ENCODE measurements at places on chromosomes 11 and 22.

DNA sequence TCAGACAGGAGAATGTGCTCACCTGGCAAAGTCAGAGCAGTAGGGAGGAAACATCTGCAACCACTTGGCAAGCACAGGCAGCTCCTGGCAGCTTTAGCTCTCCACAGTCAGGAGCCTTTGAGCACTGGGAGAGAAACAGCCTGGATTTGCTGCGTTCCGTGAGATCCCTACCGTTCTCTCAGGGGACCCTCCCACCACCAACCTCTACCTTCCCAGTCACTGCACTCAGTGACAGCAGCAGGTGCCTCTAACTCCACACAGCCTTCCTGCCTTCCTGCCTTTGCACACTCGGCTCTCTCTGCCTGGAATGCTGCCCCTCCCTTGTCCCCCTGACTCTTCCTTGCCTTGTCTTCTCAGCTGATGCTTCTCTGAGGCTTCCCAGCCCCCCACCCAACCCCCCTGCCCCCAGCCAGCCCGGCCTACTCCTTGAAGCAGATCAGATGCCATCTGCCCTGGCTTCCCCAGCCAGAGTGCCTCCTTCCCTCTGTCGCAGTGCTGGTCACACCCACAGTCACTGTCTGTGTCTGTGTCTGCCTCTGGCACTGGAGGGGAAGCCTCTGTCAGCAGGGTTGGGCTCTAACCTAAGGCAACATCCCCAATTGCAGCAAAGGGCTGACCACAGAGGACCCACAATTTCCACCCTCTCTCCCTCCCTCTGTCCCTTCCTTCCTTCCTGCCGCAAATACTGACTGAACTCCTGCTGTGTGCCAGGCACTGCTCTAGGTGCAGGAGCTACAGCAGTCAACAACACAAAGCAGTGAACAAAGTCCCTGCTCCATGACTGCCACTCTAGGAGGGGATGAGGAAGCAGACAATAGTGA, 14.9 kb upstream of the TSKU start:
- no peak for DNase-seq

- no peak for DNase-seq
Measured at GRCh38 chr22:28992565-28993356, 68.9 kb downstream of the C22orf31 start.

DNA sequence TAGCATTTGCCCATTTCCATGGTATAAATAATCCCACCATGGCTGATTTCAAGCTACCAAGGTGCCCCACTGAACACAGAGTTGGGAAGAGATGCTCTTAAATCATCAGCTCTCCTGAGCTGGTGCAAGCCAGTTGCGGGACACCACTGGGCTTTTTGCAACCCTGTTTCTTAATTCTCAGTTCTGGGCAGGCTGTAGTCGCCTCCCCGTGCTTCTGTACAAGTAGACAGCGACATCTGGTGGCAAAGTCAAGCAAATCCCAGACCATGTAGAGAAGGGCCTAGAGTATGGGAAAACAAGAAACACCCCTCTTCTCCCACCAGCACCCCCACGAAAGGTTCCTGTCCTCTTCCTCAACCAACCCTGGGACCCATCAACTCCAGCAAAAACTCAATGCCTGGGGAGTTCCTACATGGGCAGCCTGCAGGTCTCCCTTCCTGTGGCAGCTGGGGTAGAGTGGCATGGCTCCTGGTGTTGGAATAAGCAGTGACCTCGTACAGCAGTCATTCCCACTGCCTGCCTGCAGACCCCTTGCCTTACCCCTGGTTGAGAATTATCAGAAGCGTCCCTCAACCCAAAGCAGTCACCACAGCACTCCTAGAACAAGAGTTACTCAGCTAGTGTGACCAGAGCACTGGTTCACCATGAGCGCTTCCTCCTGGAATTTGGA, 68.4 kb downstream of the IGLL5 start:
- DNase-seq: peak; percentile 23

GRCh38 chr11:47791774-47792430, 24.8 kb upstream of the FNBP4 start:
- no peak for DNase-seq

DNA sequence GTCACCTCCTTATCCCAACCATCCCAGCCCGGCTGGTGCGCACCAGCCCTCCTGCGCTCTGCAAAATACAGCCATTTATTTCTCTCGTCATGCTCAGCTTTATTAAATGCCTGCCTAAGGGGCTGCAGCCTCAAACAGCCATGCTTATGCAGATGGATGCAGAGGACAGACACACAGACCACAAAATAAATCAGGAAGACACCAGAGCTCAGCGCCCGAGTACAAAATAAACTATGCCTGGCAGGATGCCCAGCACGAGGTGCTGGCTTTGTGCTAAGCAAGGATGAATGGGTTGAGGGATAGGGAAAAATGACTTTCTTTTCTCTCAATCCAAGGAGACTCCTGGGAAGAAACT, 70.5 kb downstream of the RPUSD4 start:
- DNase-seq: no peak

- no peak for DNase-seq
Measured at GRCh38 chr11:7584910-7585309, 71.1 kb downstream of the PPFIBP2 start.

DNA sequence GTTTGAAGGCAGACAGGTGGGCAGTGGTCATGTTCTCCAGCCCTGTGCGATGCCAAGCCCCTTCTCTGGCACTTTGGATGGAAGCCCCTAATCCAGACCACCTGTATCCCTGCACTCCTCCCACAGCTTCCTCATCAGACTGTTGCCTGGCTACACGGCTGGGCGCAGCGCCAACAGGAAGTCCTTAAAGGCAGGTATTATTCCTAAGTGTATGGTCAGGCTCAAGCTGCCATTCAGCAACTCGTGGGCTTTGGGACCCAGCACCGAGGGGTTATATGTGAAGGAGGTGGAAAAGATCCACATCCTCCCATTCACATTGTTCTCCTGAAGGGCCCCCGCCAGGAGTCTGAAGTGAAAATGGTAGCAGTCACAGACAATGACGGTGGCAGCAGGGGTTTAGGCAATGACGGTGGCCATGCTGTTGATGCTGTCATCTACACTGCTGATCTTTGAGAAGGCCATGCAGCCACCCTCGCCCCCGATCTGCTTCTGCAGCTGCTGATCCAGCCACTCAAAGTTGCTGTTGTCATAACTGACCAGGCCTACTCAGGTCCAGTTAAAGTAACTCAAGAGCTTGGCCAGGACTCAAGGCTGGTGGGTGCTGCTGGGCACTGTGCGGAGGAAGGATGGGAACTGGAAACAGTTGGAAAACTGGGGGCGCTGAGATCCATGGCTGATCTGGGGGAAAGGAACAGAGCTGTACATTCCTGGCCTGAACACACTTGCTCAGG, 27.7 kb downstream of the OR6Q1 start:
- DNase-seq: peak; percentile 41

DNA sequence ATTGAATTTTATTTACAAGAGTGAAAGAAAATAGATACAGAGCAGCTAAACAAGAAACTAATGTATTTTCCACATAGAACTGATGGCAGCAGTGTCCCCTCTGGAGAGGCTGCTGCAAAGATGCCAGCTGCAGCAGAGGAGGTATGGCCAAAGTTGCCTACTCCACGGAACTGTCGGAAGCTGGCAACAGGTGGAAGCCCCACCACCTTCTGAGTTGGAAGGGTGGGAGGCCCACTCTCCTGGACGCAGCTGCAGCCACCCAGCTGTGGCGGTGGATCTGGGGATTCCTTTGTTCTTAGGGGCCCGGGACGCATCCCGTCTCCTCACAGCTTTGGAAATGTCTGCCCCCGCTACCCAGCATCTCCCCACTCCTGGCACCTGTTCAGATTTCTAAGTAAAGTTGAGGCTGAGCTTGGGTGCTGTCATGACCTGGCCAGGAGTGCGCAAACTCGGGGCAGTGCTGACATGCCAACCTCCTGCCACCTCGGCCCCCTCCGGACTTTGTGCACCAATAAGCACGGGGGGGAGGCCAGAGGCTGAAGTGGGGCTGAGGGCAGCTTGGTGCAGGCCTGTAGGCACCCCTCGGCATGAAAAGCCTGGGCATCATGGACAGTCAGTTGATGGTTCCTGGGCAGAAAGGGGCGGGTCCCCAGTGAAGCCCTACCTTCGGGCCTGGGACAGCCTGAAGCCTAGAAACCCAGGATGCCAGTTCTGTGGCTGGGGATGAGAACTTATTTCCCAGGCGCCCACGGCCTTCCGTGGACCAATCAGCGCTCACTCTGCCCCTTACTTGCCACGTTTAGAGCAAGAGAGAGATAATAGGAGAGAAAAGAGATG, 1071.4 kb downstream of the JRKL start:
- DNase-seq: no peak

DNA sequence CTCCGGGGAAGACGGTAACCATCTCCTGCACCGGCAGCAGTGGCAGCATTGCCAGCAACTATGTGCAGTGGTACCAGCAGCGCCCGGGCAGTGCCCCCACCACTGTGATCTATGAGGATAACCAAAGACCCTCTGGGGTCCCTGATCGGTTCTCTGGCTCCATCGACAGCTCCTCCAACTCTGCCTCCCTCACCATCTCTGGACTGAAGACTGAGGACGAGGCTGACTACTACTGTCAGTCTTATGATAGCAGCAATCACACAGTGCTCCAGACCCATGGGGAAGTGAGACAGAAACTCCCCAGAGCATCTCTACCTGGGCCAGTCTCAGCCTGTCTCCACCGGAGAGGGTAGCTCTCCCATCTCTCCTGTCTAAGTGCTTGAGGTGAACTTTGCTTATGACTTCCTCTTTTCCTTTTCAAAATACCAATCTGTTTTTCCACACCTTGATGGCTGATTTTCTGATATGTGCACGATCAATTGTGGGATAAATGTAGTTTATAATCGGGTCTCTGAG, 48.5 kb upstream of the VPREB1 start:
- no peak for DNase-seq

DNA sequence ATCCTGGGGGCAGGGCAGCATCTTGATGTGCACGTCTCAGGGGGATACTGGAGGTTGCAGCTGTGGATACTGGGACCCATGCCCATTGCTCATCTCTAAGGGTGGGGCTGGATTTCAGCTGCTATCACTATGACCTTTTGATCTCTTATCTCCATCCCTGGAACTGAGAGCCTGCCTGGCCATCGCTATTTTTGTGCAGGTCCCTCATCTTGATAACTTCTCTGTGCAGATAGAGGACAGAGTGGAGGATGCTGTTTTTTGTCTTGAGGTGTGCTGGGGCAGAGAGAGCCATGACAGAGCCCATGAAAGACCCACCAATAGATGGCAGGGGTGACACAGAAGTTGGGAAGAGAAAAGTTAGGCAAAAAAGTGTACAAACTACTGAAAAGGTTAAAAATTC, 5.1 kb upstream of the INSC start:
- DNase-seq: no peak

DNA sequence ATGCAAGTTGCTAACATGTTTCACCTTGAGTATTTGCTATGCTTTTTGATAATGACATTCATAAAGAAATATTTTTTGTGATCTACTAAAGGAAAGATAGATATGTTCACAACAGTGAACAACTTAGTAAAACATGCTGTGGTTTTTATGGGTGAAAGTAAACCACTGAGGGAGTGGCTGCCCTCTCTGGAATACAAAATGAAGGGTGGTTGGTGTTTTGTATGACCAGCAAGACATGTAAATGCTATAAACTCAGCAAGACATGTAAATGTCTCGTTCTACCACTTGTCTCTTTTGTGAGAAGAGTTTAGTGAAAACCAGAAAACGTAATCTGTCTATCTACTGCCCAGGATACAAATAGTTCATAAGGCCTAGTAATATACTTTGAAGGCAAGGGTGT, 7.6 kb upstream of the AMPD3 start:
- DNase-seq: no peak

GRCh38 chr22:19807161-19807913, 46.8 kb downstream of the TBX1 start:
- no peak for DNase-seq

- no peak for DNase-seq
Measured at GRCh38 chr22:50561401-50562358, 1.0 kb downstream of the SYCE3 start.

GRCh38 chr22:48838846-48839730, 988.6 kb downstream of the BRD1 start:
- no peak for DNase-seq

DNA sequence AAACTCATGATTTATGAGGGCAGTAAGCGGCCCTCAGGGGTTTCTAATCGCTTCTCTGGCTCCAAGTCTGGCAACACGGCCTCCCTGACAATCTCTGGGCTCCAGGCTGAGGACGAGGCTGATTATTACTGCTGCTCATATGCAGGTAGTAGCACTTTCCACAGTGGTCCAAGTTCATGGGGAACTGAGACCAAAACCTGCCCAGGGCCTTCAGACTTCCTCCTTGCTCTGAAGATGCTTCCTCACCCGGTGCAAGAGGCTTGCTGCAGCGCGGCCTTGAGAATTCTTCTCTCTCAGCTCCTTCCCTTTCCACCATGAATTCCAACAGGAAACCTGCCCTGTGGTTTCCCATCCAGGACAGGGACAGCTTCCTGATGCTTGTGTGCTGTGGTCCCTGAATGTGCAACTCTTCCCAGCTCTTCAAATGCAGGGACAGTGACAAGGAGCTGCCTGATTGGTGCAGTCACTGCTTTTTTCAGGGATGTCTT, 53.9 kb downstream of the GGTLC2 start:
- DNase-seq: no peak

DNA sequence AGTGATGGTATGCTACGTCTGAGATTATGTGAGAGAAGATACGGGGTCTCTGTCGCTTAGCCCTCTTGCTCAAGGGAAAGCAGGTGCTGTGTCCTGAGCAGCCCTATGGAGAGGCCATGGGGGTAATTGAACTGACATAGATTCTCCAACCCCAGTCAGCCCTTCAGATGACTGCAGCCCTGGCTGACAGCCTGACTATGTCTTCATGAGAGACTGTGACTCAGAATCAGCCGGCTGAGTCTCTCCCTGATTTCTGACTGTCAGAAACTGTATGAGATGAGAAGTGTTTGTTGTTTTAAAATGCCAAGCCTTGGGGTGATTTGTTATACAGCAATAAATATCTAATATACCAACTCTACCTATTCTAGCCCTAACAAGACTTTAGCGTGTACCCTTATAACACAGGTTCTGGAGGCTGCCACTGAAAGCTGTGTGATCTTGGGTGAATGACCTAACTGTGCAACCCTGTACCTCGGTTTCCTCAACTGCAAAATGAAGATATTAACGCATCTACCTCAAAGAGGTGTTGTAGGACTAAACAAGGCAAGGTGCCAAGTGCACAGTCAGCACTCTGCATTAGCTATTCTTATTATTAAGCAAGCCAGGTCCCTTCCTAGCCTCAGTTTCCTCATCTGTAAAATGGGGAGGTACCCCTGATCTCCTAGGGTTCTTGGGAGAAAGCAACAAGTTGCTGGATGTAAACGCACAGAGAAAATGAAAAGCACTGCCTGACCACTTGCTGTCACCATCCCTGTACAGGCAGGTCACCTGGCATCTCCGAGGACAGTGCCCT, 24.9 kb downstream of the SLC43A1 start:
- no peak for DNase-seq

All from NCI-H748 treated with DMSO at 0.1 percent for 48 hours (cell line).